ENCODE measurements at places on chromosomes 6 and 20.

- DNase-seq: no peak
Observed at GRCh38 chr6:136790411-136791295, 1.6 kb downstream of the MAP3K5 start.

DNA sequence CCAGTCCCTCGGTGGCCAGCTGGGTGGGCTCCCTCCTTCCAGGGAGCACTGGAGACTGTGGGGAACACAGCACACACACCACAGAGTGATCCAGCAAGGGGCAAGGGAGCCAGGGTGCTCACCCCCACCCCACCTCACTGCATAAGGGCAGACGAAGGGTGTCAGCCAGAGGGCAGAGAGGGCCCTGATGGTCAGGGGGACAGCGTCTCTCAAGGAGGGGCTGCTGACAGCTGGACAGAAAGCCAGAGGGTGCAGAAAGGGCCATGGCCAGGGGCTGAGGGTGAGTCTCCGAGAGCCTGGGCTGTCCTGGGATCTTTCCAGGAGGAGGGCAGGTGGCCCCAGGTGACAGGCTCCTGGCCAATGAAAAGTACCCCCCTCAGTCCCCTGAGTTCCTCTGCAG, 73.4 kb upstream of the PMEPA1 start:
- no peak for DNase-seq

DNA sequence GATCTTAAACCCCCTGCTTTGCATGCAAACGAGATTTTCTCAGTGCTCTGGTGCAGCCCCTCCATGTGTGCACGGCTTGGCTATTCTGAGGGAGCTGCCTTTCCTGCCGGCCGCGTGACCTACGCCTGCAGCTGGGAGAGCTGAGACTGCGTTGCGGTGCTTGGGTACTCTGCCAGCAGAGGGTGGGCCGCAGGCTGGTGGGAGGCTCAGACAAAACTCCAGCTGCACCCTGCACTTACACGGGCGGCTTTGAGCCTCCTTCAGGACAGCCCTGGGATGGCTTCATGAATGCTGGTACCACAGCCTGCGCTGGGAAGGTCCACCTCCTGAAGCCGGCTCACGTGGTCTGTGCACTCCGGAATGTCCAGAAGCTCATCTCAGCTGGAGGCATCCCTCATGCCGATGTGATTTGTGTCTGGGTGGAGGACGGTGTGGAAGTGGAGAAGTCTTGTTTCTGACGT, 223.7 kb downstream of the DLL1 start:
- DNase-seq: no peak

DNA sequence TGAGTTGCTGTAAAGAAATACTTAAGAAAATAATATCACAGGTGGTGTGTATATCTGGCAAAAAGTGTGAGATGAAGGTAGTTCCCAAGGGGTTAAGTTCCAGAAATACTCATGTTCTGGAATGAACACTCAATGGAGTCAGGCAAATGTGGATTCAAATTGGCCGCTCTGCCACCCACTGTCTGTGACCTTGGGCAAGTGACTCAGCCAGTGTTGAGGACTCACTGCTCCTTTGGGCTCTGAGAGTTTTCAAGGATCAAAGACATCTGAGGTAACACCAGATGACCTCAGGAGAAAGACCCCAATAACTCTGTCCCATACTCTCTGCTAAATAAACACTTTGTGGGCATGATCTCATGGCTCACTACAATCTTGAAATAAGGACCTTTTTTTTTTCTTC, 59.2 kb upstream of the EYA2 start:
- no peak for DNase-seq

GRCh38 chr6:149164199-149164750, 153.2 kb upstream of the TAB2 start:
- DNase-seq: no peak

- DNase-seq: no peak
Observed at GRCh38 chr20:63740627-63741353, 1.2 kb downstream of the SLC2A4RG start.

DNA sequence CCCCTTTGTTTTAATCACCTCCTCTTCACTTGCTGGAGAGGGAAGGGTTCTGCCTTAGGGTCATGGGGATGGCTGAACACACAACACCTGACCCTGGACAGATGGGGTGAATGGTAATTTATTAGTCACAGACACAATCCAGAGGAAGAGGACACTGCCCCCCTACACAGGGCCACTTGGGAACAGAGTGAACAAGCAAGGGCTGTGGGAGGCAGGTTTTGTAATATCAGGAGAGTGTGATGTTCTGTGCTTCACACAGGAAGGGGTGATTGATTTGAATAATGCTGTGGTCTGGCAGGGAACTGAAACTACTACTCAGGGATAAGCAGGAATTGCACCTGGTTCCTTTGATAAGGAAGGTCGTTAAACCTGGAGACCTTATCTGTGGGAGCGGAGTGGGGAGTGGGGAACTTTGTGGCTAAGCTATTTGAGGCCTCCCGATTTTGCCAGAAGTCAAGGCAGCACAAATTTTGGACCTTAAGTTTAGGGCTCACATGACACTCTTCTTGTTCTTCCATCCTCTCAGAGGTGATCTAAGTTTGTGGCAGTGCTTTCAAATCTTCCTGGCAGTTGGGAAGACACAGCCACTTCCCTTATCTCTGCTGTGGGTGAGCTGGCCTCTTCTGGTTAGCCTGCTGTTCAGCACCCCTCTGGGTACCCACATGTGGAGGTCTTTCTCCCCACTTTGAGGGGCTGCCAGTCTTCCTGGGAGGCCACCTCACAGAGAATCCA, 77.8 kb downstream of the CD164 start:
- DNase-seq: no peak

- no peak for DNase-seq
Observed at GRCh38 chr6:170288091-170288631, 2.7 kb downstream of the DLL1 start.

DNA sequence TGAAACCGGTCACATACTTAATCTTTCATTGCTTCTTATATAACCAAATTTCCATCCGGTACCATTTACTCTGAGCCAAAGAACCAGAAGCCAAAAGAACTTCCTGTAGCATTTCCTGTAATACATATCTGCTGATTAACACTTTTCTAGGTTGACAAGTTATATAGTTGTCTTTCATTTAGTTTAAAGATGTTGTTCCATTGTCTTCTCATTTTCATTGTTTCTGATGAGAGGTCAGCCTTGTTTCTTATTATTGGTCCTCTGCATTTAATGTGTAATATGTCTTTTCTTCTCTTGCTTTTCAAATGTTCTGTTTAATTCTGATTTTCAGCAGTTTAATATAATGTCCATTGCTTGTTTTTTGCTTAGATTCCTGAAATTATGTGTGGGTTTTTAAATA, 214.5 kb upstream of the CCN2 start:
- DNase-seq: no peak

DNA sequence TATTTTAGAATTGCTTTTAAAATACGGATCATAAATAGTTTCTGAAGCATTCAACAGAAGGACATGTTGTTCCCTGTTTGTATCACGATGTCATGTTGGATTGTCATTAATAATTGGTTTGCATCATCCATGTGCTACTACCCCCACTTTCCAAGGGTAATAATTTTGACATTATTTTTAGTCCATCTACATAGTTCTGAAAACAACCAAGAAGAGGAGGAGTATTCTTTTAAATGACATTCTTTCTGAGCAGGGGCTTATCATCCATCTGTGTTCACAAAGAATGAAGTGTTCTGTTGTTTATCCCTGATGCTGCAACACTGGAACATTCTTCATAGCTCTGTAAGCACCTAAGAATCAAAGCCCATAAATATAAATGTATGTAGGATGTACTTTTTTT, 151.0 kb upstream of the CITED2 start:
- DNase-seq: no peak

- DNase-seq: no peak
Observed at GRCh38 chr6:69383627-69384026, 413.2 kb downstream of the LMBRD1 start.

- DNase-seq: no peak
Observed at GRCh38 chr6:142925575-142926110, 19.3 kb downstream of the HIVEP2 start.

DNA sequence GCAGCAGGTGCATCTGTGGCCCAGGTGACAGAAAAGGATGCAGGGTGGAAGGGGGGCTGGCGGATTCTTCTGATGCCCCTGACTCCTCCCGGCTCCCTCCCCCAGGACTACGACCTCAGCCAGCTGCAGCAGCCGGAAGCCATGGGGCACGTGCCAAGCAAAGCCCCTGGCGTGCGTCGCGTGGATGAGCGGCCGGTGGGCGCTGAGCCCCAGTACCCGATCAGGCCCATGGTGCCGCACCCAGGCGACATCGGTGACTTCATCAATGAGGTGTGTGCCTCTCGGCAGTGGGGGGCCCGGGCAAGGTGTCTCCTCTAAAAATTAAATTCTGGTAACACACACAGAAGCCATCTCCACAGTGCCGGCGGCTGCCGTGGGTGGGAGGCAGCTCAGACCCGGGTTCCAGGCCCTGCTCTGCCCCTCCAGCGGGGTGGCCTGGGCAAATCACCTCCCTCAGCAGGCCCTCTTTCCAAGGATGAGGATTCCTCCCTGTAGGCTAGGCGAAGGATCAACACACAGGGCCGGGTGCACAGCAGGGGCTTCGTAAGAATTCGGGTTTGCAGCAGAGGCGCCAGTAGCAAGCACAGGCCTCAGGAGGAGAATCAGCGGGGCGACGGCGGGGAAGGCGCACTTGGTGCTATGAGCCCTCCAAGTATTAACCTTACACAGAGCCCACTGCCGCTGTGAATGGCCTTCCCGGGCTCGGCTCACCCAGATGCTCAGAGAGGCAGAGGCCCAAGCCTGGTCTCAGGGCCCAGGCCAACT, 131.5 kb downstream of the TAF4 start:
- DNase-seq: no peak

- DNase-seq: no peak
Observed at GRCh38 chr6:35739645-35740524, 3.1 kb downstream of the ARMC12 start.

DNA sequence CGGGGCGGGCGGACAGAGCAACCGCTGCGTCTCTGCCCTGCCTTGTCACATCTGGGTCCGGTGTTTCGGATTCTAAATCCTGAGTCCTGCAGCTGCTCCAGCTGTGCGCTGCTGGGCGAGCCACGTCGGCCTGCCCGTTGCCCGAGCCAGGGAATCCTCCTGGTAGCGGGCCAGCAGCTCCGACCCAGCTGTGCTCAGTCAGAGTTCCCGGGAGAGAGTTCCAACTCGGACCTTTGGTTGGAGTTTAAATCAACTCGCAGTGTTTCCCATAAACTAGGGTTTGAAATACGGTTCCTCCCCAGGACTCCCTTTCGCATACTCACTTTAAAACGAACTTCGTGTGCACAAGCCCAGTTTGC, 315 bp upstream of the PDE10A start:
- DNase-seq: no peak

- DNase-seq: peak; percentile 5
Observed at GRCh38 chr20:50381771-50382593, 128.2 kb upstream of the PTPN1 start.

DNA sequence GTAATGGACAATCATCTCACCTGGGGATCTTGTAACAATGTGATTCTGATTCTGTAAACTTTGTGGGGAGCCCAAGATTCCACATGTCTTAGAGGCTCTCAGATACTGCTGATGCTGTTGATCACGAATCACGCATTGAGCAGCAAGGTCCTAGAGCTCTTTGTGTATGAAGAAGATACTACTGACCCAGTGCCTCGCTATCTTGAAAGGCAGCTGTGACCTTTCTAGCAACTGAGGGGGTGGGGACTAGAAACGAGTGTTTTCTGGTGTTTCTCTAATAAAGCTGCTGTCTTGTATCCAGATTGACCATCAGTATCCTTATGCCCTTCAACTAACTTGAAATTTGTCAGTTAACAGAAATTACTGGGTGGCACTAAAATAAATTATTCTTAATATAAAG, 142.9 kb downstream of the MTHFD1L start:
- no peak for DNase-seq

Data from activated CD4-positive, alpha-beta T cell treated with anti-CD3 and anti-CD28 coated beads, Interleukin-2, amount 50 U/mL, for 4 hours (primary cell).